ENCODE measurements at places on chromosomes 1 and 21. TPM values are rescaled to one million over a fixed set of nuclear protein-coding genes. Genes with fewer than 3 reads are reported as not detected.

DNA sequence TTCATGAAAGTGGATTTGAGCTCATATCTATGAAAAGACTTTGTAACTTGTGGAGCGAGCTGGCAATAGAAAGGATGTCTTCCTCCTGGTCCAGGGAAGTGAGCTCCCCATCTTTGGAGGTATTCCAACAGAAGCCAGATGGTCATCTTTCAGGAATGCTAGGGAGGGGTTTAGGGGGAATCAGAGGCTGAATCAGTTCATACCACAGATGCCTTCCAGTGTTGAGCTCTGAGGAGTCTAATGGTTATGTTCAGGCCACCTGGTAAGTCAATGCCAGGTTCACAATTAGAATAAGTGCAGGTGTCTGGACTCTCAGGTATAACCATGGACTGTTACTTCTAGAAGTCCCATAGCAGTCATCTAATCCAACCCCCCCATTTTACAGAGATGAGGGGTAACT lies 119.1 kb downstream of the ACTL8 start:
- DNase-seq: peak; percentile 72

DNA sequence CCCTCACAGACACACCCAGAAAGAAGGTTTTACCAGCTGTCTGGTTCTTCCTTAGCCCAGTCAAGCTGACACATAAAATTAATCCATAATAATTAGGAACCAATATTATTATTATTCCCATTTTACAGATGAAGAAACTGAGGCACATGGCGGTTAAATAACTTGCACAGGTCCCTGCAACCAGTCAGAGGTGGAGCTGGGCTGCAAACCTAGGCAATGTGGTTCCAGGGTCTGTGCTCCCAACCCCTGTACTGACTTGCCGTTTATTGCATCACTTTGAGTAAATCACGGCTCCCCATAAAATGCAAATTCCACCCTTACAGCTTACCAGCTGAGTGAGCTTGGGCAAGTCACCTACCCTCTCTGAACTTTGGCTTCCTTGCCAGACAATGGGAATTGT lies 179.2 kb upstream of the POU3F1 start:
- no peak for DNase-seq

DNA sequence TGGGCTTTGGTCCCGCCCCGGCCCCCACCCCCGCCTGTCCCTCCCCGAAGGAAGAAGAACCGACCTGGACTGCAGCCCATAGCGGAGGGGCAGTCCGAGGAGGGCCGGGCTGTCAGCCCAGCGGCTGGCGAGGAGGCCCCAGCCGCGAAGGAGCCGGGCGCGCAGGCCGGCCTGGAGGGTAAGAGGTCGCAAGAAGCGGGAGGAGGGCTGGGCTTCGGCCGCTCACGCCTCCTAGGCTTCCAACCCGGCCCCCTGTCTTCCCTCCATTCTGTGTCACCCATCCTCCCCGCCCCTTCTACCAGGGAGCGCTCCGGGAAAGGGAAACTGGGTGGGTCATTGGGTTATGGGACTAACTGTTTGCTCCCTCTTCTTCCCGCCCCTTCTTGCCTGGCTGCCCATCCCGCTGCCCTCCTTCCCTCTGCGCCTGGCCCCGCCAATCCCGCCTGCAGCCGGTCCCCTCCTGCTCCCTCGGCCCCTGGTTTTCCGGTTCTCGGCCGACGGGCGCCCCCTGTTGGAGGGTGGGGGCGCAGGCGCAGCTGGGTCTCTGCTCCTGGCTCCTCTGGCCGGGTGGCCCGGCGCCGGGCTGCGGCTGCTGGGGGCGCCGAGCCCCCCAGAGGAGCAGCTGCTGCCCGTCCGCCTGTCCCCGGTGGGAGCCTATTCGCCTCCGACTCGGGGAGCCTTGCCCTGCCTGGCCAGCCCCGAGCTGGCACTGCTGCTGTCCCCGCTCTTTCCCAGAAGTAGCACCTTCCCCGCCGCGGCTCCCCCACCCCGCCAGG lies 2.4 kb downstream of the RUSC1 start:
- peak; percentile 98 for DNase-seq

Gene PRDM16
- total RNA-seq: not detected

Gene B3GALT2
- total RNA-seq: not detected

- no peak for DNase-seq
These were observed 312.7 kb upstream of the NCAM2 start for GRCh38 chr21:20685475-20685874.

DNA sequence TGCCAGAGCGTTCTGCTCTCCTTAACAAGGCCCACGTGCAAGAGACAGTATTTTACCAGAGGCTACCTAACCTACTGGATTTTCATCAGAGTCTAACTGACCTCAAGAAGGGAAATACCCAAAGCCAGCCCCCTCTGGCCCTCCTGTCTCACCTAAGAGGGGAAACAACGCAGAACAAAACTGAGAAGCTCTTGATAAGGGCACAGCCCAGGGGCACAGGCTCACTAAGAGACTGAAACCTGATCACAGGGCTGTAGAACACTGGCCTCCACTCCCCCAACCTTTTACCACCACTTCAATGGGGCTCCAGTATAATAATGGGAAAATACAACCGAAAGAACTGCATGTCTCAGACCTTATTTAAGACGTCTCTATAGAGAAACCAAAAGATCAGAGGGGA lies 449.5 kb upstream of the CAMK1G start:
- DNase-seq: no peak

Gene EBNA1BP2
- total RNA-seq: 339 TPM

DNA sequence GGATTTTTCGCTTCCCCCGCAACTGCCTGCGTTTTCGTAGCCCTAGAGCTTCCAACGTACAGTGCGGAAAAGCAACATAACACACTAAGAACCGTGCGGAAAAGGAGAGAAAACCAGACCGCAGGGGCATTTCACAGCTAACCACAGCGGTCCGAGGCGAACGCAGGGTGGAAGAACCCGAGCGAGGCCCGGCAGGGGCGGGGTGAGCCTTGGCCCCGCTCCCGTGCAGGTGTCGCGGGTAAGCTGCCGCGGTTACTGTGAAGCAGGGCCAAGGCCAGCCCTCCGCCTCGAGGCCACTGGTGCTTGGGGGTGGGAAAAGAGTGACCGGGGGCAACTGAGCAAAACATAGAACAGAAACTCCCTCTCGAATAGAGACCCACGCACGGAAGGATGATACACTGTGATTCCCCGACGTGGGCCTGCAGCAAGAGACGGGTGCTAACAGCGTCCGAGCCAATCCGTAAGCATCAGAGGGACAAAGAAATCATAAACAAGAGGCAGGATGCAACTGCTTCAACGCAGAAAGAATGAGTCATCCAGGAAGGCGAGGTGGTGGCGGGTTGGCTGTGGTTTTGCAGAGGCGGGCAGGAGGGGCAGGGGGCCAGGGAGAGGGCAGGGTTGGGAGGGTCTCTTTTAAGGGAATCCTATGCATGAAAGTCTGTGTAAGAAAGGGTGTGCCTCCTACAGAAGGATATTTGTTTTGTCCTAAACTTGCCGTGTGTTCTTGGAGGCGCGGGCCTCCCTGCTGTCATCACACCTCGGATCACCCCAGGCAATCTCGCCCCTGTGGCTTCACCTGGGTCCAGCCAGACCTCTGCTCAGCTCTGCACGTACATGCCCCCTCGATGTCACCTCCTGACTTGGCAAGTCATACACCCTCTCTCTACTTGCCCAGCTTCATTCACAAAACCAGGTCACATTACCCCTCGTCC lies 7.3 kb downstream of the GNG4 start:
- peak; percentile 33 for DNase-seq

Gene S100B
- total RNA-seq: not detected

GRCh38 chr1:204475656-204476432 lies 18.8 kb downstream of the PIK3C2B start:
- DNase-seq: no peak

GRCh38 chr1:235106457-235106856 lies 22.2 kb downstream of the TOMM20 start:
- no peak for DNase-seq

Gene FAM151A
- not detected for total RNA-seq

DNA sequence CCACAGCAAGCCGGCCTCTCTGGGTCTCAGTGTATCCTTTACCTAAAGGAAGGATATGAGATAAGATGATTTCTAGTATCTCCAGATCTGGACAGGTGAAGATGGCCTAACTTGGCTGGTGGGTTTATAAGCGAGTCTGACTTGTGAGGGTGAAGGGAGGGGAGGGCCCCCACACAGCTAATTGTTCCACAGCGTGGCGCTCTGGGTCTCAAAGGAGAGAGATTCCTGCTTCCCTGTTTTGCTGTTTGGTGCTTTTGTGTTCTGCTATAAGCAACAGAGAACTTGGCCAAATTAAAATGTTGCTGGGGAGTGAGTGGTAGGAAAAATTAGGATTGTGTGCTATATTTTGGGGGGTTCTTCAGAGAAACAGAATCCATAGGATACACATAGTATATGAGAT lies 28.9 kb upstream of the NLRP3 start:
- no peak for DNase-seq

Gene KIF21B
- total RNA-seq: 0.33 TPM

DNA sequence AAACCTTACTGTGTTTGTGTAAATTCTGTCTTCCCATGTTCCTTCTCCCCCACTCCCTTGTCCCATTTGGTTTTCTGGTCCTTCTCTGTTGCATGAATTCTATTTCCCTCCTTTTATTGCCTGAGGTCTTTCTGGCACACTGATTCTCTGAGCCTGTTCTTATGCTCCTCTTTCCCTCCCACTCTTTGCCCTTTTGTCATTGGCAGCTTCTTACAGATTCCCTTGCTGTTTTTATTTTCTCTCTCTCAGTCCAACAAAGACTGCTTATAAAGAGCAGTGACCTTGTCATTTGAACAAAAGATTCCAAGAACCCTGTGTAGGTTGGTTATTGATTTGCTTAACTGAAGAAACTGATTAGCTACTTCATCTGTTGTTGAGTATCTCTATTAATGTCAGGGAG lies 49.7 kb downstream of the GPR52 start:
- DNase-seq: no peak

DNA sequence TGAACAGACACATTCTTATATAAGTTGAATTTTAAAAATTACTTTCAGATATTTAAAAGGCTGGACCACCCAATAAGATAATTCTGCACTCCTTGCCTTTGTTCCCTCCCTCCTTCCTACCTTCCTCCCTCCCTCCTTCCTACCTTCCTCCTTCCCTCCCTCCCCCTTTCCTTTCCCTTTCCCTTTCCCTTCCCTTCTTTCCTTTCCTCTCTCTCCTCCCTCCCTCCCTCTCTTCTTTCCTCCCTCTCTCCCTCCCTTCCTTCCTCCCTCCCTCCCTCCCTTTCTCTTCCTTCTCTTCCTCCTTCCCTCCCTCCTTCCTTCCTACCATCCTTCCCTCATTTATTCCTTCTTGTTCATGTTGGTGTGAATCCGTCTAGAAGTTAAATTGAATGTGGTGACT lies 93.0 kb downstream of the ATP6V1G3 start:
- DNase-seq: no peak

Gene KRTAP25-1
- total RNA-seq: not detected

DNA sequence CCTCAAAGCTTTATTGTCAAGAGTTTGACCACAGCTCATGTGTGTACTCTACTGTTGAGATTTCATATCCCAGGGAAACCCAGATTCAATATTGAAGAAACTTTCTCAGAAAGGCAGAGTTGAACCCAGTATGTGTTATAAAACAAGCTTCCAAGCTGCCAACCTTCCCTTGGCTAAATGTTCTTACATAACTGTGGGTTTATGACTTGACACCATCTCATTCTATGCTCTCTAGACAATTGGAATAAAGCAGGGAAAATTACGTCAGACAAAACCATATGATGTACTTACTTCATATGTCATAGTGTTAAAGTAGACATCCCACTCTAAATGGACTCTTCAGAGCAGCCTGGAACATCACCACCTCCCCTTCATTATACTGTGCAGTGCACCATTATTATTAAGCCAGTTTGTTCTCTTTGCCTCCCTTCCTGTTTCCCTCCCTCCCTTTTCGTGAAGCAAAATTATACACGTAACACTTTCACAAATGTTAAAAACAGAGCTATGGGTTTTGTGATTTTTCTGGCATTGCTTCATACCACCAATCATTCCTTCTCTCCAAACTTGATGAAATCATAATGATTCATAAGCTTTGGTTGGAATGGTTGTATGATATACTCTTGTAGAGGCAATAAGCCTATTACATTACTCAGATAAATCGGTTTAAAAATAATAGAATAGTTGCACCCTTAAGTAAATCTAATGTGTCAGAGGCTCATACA lies 507.2 kb downstream of the LTN1 start:
- no peak for DNase-seq

Gene ACTL8
- not detected for total RNA-seq

DNA sequence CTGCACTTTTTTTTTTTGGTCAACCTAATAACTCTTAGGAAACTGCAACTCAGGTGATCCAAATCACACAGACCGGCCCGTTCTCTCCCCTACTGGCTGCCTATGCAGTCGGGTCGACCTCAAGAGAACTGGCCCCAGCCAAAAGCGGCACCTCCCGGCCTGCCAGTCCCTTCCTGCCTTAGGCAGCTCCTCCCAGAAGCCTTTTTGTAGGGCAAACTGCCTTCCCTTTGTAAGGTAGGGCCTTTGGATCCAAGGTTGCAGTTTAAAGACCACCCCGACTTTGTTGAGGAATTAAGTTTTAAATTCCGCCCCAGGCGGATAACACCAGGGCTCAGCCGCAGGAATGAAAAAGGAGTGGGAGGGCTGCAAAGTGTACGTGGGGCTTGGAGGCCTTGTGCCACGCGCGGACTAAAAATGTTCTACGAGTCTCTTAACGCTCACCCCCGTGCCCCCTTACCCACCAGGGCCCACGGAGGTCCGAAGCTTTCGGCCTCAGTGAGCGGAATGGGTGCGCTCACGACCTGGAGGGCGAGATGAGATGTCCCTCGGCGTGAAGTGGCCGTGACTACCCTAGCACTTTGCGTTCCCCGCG lies 642 bp upstream of the ST3GAL3 start:
- DNase-seq: peak; percentile 44

GRCh38 chr21:40688106-40688864 lies 158.7 kb downstream of the DSCAM start:
- no peak for DNase-seq

GRCh38 chr21:38637161-38637560 lies 138.9 kb upstream of the ERG start:
- DNase-seq: no peak

DNA sequence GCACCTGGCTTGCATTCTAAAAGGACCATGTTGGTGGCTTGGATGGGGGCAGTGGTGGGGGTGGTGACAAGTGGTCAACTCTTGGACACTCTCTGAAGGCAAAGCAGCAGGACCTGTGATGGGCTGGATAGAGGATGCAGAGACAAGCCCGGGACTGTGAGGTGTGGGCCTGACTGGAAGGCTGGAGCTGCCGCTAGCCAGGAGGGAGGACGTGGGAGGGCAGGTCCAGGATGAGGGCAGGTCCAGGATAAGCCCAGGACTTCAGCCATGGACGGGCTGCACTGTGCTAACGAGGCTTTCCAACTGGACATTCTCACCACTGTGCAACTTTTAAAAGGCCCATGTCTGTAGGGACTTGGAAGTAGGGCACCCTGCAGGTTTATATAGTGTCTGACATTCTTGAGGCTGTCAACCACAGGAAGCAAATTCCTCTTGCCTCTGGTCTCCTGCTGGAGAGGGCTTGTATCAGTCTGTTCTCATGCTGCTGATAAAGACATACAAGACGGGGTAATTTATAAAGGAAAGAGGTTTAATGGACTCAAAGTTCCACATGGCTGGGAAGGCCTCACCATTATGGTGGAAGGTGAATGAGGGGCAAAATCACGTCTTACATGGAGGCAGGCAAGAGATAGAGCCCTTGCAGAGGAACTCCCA lies 8.3 kb upstream of the C1orf167 start:
- DNase-seq: no peak

Gene RNU1-3
- not detected for total RNA-seq

All from MG63 (cell line).